ENCODE measurements at places on chromosomes 3 and 15. TPM values are rescaled to one million over a fixed set of nuclear protein-coding genes. Genes with fewer than 3 reads are reported as not detected.

ADCY5 gene
- 9.1 TPM for total RNA-seq

TMCO5A gene
- total RNA-seq: not detected

CDHR4 gene
- total RNA-seq: not detected

ZNF80 gene
- not detected for total RNA-seq

DNA sequence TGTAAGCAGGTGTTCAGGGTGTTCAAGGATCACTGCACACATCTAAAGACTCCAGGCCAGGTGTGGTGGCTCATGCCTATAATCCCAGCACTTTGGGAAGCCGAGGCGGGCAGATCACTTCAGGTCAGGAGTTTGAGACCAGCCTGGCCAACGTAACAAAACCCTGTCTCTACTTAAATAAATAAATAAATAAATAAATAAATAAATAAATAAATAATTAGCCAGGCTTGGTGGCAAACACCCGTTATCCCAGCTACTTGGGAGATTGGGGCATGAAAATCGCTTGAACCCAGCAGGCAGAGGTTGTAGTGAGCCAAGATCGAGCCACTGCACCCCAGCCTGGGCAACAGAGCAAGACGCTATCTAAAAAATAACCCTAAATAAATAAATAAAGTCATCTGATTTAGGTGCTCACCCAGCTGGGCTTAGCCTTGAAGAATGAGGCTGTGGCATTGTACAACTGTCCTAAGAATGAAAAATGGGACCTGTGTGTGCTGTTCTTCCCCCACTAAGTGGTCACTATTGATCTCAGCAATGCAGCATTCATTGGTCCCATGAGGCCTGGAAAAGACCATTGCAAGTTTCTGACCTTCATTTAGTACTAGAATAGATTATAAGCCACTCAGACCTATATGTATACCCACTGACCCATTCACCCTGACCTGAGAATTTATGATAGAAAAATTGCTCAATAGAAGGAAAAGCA is 82.8 kb upstream of the ABHD17C start:
- no peaks in the 10 kb centered on the region for H3K36me3 ChIP-seq
- DNase-seq: no peak
- no peak overlapping the region for H3K4me3 ChIP-seq
- H3K4me1 ChIP-seq: peaks cover 40% of the 10 kb centered on the region
- no peaks in the 10 kb centered on the region for H3K27me3 ChIP-seq

GRCh38 chr15:41734079-41734478 is 40.2 kb upstream of the MAPKBP1 start:
- DNase-seq: no peak
- no peak overlapping the region for H3K27ac ChIP-seq
- H3K4me3 ChIP-seq: no peak overlapping the region
- peaks cover 23% of the 10 kb centered on the region for H3K36me3 ChIP-seq
- no peaks in the 10 kb centered on the region for H3K4me1 ChIP-seq

DNA sequence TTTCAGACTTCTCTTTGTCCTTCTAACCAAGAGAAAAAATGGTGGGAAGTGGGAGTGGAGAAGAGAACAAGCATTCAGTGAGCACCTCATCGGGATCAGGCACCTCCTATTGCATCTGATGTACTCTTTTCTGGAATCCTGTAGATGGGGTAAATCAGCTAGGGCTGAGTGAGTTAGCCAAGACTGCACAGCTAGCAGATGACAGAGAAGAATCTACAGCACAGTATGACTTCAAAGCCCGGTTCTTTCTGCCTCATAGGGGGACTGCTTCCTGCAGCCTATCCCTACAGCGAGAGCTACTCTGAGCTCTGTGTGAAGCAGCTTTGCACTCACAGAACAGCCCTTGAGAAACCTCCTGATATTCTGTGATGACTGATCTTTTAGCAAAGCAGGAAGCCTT is 275.2 kb upstream of the MEIS2 start:
- no peak overlapping the region for H3K4me3 ChIP-seq
- H3K27ac ChIP-seq: no peak overlapping the region
- no peaks in the 10 kb centered on the region for H3K36me3 ChIP-seq
- DNase-seq: no peak
- H3K27me3 ChIP-seq: peaks cover 8% of the 10 kb centered on the region

- H3K4me1 ChIP-seq: peaks cover 5% of the 10 kb centered on the region
- DNase-seq: no peak
- H3K36me3 ChIP-seq: no peaks in the 10 kb centered on the region
- no peak overlapping the region for H3K27ac ChIP-seq
Observed at GRCh38 chr3:196600359-196600758, 31.9 kb downstream of the FBXO45 start.

- no peaks in the 10 kb centered on the region for H3K27me3 ChIP-seq
- no peak overlapping the region for H3K27ac ChIP-seq
- H3K4me3 ChIP-seq: no peak overlapping the region
Observed at GRCh38 chr3:144073698-144074097, 102.1 kb downstream of the DIPK2A start.

DNA sequence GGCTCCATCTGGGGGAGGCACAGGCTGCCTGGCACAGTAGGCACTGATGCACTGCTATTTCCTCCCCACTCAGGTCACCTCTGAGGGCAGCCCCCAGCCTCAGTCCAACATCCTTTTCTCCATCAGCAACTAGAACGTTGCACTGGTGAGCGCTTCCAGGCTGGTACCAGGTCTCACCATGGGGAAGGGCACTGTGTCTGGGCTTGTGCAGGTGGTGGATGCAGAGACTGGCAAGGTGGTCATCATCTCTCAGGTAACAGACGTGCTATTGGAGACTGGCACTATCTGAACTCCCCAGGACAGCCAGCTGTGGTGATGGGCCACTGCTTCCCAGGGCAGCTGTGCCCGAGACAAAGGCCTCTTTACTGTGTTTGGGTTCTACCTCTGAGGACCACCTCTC is 8.3 kb upstream of the TXNRD3 start:
- no peak overlapping the region for H3K4me3 ChIP-seq
- H3K4me1 ChIP-seq: no peaks in the 10 kb centered on the region
- no peak for DNase-seq
- H3K27ac ChIP-seq: no peak overlapping the region
- H3K27me3 ChIP-seq: peaks cover 39% of the 10 kb centered on the region

DNA sequence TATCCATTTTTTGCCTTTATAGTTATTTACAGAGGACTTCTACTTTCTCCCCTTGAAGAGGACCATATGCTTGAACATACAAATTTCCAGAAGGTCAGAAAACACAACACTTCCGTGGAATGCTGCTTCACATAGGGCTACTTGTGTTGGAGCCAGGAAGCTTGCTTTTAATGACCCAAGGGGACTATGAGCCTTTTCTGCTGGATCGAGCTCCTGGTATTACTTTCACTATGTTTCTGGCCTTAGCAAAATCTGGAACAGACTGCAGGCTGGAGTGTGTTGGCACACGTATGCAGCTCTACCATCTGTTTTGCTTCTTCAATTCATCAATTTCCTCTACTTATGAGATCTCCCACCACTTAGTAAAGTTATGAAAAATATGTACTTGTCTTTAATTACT is 69.3 kb upstream of the CBLB start:
- H3K27me3 ChIP-seq: no peaks in the 10 kb centered on the region
- no peaks in the 10 kb centered on the region for H3K36me3 ChIP-seq
- no peak overlapping the region for H3K27ac ChIP-seq
- DNase-seq: no peak

DNA sequence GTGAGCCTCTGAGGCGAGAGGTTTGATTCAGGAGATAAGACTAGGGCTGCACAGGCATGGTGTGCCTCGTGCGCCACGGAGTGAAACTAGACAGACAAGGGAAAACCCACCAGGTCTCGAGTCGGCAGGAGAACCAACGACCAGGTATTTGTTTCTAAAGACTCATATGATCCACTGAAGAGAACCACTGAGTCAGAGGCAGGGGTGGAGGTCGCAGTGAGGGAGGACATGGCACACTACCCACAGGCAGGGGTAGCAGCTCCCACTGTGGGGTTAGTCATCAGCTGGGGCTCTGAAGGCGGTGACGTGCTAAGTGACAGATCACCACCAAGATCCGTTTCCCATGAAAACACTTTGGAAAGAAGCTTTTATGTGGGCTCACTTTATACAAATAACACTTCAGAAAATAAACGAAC is 45.7 kb downstream of the CHSY1 start:
- H3K27ac ChIP-seq: peak overlapping the region; percentile 12
- no peak for DNase-seq
- peaks cover 69% of the 10 kb centered on the region for H3K4me1 ChIP-seq
- no peak overlapping the region for H3K4me3 ChIP-seq

DNA sequence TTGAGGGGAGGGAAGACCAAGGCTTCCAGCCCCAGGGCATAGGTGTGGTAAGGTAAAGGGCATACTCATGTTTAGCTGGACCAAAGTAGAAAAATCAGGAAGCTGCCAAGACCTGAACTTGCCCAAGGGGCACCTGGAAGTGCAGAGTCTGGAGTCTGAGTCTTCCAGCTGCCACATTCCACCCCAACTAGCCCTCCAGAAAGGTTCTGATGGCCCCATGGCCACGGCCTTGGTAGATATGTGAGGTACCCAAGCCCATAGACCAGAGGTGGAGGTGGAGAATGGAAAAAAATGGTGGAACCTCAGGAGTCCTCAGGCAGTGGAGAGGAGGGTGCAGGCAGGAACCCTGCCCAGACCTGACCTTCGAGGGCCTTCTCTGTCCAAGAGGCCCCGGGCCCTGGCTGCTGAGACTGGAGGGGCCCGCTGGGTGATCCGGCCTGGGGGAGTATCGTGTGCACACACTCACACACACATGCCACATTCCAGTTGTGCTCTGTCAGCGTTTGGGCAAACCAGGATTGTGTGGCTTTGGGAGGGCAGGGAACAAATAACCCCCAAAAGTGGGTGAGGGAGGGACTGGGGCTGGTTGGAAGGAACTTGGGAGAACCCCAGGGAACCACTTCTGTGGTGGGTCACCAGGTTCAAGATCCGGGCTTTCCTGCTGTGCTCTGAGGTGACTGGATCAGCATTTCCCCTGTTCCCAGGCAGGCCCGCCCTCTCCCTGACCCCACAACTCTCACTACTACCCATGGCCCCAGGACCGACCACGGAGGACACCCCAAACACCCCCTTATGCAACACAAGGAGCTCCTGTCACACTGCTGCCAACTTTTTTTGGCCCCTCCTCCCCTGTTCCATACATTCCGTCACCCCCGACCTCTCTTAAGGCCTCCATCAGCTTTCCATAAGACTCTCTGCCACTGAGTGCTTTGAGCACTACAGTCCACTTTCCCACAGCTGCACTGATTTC is 11.6 kb downstream of the MYL3 start:
- H3K4me3 ChIP-seq: no peak overlapping the region
- H3K27ac ChIP-seq: no peak overlapping the region
- H3K27me3 ChIP-seq: no peaks in the 10 kb centered on the region
- H3K36me3 ChIP-seq: no peaks in the 10 kb centered on the region
- DNase-seq: peak; percentile 52
- peaks cover 26% of the 10 kb centered on the region for H3K4me1 ChIP-seq

- H3K27me3 ChIP-seq: no peaks in the 10 kb centered on the region
- H3K27ac ChIP-seq: no peak overlapping the region
- no peak overlapping the region for H3K4me3 ChIP-seq
- H3K4me1 ChIP-seq: no peaks in the 10 kb centered on the region
Observed at GRCh38 chr3:78368636-78369345, 1328.9 kb downstream of the ROBO2 start.

DNA sequence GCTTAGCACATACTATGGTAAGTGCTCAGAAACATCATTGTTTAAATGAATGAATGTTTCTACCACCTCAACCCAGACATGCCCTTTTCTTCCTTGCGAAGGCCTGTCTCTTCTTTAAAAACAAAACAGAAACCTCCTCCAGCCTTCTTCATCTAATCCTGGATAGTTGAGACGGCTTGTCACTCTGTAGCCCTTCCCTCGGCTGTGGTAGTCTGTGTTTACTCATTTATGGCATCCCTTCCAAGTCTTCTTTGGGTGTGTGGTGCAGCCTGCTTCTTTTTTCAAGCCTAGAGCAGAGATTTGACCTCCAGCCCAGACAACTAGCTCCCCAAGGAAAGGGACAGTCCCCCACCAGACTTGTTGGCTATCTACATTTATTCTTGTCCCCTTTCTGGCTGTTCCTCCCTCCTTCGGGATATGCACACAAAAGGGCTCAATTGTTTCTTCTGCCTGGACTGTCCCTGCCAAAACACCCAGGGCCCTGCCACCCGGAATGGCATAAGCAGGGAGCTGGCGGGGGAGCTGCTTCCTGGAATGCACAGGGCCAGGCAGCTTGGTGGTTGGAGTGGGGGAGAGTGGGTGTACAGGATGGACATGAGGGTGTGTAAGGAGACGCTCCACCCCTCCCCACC is 67.8 kb downstream of the ITGA11 start:
- no peak overlapping the region for H3K27ac ChIP-seq
- peaks cover 6% of the 10 kb centered on the region for H3K27me3 ChIP-seq
- no peak overlapping the region for H3K4me3 ChIP-seq
- peaks cover 21% of the 10 kb centered on the region for H3K4me1 ChIP-seq

- H3K27me3 ChIP-seq: peaks cover 5% of the 10 kb centered on the region
- no peak overlapping the region for H3K4me3 ChIP-seq
- peaks cover 16% of the 10 kb centered on the region for H3K4me1 ChIP-seq
- H3K36me3 ChIP-seq: no peaks in the 10 kb centered on the region
Observed at GRCh38 chr15:41605566-41605965, 46.6 kb downstream of the TYRO3 start.

- no peaks in the 10 kb centered on the region for H3K36me3 ChIP-seq
- H3K27ac ChIP-seq: no peak overlapping the region
- no peak for DNase-seq
- H3K27me3 ChIP-seq: peaks cover 29% of the 10 kb centered on the region
- no peak overlapping the region for H3K4me3 ChIP-seq
- no peaks in the 10 kb centered on the region for H3K4me1 ChIP-seq
Observed at GRCh38 chr3:11077466-11077865, 76.8 kb upstream of the HRH1 start.

DNA sequence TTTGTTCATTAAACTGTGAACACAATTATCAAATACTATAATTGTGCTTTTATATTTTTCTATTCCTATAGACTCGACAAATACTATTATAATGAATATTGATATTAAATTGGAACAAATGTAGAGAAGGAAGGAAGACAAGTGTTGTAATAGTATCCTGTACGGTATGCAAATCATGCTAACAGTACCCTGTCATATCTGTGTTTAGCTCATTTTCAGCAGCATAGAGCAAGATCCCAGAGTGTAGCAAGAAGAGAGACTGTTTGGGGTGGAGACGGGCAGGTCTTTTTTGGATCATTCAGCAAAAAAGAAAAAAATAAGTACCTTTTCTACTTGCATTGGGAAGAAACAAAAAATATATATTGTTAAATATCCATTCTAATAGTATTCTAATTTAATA is 224.1 kb downstream of the TPRG1 start:
- no peak overlapping the region for H3K27ac ChIP-seq
- no peak overlapping the region for H3K4me3 ChIP-seq
- peaks cover 4% of the 10 kb centered on the region for H3K4me1 ChIP-seq
- no peak for DNase-seq

- peak overlapping the region; percentile 35 for H3K27ac ChIP-seq
- no peaks in the 10 kb centered on the region for H3K27me3 ChIP-seq
- H3K4me3 ChIP-seq: no peak overlapping the region
Observed at GRCh38 chr3:150428562-150428961, 20.5 kb downstream of the TSC22D2 start.

- H3K27ac ChIP-seq: no peak overlapping the region
- H3K36me3 ChIP-seq: peaks cover 11% of the 10 kb centered on the region
- no peaks in the 10 kb centered on the region for H3K27me3 ChIP-seq
- DNase-seq: no peak
- no peaks in the 10 kb centered on the region for H3K4me1 ChIP-seq
Observed at GRCh38 chr3:53092942-53093341, 37.3 kb downstream of the RFT1 start.

- H3K4me1 ChIP-seq: peaks cover 42% of the 10 kb centered on the region
- peak; percentile 77 for DNase-seq
- peak overlapping the region; percentile 89 for H3K4me3 ChIP-seq
Observed at GRCh38 chr15:90388462-90389380, 679 bp downstream of the IQGAP1 start.

- peaks cover 54% of the 10 kb centered on the region for H3K27me3 ChIP-seq
- peak overlapping the region; percentile 77 for H3K4me3 ChIP-seq
- no peak overlapping the region for H3K27ac ChIP-seq
- no peak for DNase-seq
- no peaks in the 10 kb centered on the region for H3K36me3 ChIP-seq
- H3K4me1 ChIP-seq: no peaks in the 10 kb centered on the region
Observed at GRCh38 chr15:31483986-31484951, 157.6 kb downstream of the KLF13 start.
